ENCODE measurements at places on chromosomes 5 and 9.

GRCh38 chr9:83651558-83651957, 28.6 kb downstream of the IDNK start:
- no peak for DNase-seq

- DNase-seq = peak; percentile 45
These were observed 75.4 kb upstream of the ANKH start for GRCh38 chr5:14946815-14947620.

DNA sequence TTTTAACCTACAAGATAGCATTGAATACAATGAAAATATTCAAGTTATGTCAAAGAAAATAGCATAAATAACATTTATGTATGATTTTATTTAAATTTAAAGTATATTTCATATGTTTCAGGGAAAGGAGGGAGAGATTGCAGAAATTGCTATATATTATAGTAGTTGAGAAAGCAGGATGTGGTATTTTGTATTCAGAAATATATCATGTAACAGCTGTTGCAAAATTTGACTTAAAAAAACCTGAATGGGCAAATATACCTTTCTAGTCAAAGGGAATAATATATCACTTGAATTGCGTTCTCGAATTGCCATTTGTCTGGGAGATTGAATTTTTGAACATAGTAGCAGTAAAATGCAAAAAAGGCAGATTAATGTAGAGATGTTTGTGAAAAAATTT, 80.6 kb downstream of the PAM start:
- DNase-seq = no peak

DNA sequence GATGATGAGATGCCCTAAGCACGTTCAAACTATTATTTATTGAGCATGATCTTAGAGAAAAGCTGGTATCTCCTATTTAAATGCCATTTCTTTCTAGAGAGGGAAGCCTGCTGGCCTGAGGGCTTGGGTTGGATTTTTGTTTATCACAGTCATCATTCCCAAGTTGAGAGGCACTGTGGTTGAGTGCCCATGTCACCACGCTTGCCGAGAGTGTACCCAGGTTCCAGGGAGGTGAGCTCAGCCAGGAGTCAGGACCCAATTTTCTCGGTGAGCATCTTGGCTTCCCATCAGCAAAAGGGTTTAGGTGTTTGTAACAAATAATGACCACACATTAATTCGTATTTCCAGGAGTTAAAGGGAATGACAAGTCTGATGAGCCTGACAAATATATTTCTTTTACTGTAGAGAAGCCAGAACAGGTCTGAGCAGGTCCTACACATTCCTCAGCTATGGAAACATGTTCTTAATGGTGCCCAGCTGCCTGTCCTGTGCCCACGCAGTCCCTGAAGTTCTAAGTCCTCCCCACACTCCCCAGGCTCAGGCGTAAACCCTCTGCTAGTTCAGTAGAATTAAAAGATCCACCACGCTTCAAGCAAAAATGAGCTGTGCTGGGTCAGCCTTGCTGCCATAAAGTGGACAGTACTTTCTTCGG, 258.9 kb upstream of the IRX2 start:
- no peak for DNase-seq

DNA sequence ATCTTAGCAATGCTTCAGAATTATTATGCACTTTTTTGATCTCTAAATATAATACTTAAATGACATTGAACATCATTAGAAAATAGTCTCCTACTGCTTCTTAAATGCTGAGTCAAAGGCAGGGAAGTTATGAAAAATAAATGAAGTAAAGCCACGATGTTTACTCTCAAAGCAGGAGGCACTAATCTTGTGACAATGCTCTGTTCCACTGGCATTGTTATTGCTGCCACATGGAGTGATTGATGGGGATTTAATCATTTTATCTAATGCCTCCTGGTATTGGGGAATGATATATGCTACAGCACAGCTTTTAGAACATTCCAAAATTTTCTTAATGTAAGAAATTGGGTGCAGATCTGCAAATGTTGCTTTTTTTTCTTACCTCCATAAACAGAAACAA, 1655.4 kb upstream of the NUDT12 start:
- peak; percentile 23 for DNase-seq

GRCh38 chr5:41009232-41009631, 61.9 kb downstream of the MROH2B start:
- no peak for DNase-seq

- DNase-seq = no peak
These were observed 93.3 kb downstream of the TMEM174 start for GRCh38 chr5:73266176-73266738.

- no peak for DNase-seq
These were observed 105.8 kb downstream of the GABBR2 start for GRCh38 chr9:98602839-98603500.

- DNase-seq = no peak
These were observed 1082.9 kb upstream of the CDH18 start for GRCh38 chr5:21070858-21071257.

DNA sequence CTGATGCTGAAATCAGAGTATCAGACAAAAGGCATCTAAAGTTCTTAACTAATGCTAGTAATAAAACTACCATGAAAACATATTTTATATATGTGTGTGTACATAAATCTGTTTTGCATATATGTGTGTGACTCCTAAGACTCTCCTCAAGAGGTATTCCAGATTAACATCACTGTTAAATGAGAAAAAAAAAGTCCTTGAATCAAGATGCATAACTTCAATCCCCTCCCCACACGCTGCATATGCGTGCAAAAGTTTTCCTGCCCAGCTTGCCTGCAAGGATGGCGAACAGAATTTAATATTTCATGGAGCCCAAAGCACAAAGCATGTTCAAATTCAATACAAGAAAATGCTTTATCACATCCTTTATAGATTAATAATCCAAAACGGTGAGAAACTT, 34.7 kb downstream of the EFNA5 start:
- no peak for DNase-seq

DNA sequence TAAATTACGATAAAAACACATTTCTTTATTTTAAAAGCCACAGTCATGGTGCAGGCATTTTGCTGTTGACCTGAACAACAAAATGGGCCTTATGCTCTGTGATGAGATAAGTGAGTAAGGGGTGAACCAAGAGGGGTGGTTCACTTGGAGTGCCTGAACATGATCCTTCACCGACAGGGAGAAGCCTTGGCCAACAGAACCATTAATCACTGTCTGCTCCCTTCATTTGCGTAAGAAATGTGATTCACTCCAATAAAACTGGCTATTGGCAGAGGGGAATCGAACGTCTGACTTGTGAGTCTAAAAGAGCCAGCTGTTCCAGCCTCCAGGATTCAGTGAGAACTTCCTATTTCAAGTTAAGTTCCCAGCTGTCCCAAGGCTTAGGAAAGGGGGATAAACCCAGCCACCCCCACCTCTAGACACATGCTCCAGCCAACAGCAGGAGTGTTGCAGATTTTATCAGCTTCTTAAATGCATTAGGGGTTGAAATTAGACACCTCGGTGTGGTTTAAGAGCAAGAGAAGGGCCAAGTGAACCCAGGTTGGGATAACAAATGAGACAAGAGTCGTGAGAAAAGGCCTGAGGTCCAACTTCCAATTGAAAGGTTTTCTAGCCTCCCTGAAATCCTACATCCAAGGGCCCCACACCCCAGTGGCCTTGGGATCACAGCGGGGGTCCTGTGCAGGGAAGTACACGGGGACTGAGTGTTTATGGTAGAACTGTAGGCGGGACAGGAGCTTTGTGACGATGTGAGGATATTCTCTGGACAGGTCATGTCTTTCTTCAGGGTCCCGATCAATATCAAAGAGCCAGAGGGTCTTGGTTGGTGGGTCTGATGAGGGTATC, 131.4 kb upstream of the LHFPL2 start:
- DNase-seq = peak; percentile 44

GRCh38 chr9:76200315-76200714, 193.9 kb downstream of the RFK start:
- DNase-seq = no peak

- DNase-seq = peak; percentile 42
These were observed 114.4 kb downstream of the VPS13A start for GRCh38 chr9:77291714-77292113.

DNA sequence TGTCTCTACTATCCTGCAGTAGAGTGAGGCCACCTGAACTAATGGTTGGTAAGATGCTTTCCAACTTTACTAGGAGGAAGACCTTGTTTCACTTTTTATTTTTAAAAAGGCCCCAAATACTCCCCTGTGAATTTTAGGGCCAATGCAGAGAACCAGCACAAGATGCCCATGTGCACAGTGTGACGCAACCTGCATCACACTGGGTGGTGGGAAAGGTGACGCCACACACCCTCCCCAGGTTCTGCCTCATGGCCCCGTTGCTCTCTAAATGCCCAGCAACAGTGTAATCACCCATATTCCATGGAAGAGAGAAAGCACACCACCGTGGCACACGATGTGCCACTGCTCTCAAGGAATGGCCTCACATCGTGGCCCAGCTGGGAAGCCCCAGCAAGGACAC, 6.4 kb downstream of the SURF4 start:
- DNase-seq = no peak

DNA sequence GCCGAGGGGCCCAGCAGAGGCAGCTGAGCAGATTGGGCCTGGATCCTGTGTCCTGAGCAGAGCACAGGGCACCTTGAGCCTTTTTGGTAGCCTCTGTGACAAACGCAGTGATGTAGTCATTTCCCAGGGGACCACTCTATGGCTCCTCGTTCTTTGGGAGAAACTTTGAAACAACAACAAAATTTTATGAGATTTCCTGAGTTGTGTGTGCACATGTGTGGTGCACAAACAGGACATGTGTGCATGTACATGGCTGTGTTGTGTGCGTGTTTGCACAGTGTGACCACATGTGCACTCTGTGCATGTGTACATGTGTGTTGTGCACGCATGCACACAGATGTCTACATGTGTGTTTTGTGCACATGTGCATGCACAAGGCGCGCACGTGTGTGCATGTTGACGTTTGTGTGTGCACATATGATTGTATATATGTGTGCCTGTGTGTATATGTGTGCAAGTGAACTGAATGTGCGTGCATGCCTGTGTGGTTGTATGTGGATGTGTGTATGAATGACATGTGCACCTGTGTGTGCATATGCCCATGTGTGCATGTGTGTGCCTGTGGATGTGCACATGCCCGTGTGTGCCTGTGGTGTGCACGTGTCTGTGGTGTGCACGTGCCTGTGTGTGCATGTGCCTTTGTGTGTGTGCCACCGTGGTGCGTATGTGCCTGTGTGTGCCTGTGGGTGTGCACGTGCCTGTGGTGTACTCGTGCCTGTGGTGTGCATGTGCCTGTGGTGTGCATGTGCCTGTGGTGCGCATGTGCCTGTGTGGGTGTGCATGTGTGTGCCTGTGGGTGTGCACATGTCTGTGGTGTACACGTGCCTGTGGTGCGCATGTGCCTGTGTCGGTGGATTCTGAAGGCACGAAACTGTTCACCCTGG, 221.6 kb downstream of the CACNA1B start:
- peak; percentile 16 for DNase-seq

DNA sequence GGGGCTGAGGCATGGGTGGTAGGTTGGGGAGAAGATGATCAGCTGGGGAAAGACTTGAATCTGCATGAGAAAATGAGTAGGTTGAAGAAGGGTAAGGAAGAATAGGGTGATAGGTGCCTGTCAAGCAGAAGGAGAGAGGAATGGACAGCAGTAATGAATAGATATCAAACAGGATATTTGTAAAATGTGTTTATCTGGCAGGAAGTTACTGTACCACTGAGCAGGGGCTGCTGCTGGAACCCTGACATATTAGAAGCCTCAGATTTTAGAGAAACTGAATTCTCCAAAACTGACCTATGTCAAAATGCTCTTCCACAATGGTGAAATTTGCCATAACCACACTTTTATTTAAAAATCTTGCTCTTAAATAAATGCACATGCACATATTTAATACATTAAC, 41.0 kb downstream of the CCDC192 start:
- no peak for DNase-seq

GRCh38 chr9:33151007-33151557, 16.1 kb downstream of the B4GALT1 start:
- peak; percentile 58 for DNase-seq

DNA sequence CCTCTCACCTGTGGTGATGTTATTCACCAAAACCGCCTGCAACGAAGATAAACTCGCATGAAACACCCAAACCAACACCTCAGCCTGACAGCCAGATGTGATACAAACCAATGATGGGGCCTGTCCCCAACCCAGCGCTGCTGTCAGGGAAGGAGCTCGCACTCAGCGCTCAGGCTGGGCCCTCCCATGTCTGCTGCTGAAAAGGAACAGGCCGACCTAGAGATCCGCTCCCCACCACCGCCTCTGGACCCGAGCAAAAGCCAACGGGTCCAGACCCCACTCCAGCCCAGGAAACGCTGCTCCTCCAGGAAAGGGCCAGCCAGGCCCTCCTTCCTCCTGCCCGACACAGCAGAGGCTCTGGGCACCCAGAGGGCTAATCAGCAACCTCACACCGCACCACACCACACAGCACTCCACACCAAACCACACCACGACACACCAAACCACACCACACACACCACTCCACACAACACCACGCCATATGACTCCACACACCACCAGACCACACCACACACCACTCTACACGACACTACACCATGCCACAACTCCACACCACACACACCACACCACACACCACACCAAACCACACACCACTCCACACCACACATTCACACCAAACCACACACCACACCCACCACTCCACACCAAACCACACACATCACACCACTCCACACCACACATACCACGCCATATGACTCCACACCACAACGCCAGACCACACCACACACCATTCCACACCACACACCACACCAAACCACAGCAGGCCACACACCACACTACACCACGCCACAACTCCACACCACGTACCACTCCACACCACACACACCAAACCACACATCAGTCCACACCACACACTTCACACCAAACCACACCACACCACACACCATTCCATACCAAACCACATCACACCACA, 46.5 kb downstream of the GOLM1 start:
- DNase-seq = no peak

GRCh38 chr5:89690331-89690730, 719.2 kb downstream of the CETN3 start:
- no peak for DNase-seq

DNA sequence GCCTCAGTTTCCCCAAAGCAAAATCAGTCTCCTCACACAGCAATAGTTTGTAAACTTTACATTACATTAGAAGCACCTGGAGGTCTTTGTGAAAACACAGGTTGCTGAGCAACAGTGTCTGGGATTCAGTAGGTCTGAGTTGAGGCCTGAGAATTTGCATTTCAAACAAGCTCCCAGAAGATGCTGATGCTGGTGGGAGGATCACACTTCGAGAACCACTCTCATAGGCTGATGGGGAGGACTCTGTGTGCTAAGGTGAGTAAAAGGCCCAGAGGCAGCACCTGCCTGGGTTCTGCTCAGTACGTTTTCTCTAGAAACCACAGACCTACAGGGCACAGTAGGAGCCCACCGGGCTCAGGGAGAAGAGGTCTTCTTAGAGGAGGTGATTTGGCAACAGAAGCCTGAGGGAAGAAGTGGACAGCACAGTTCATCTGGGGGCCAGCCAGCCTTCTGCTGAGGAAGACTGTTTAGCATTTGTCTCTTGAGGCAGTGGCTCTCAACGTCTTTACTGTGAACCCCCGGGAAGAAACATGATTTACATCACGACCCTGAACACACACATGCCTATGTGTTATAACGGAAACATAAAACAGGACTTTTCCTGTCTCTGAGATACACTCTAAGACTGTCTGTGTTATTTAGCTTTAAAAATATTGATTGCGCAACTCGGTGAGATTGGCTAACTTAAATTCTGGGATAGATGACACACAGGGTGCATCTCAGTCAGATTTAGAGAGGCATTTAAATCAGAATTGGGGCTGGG, 24.8 kb upstream of the DENND1A start:
- DNase-seq = no peak
